ENCODE measurements at places on chromosomes 7 and 10.
A peak's percentile ranks its signal among the peaks of the same experiment; 100 is the strongest.

GRCh38 chr10:36221101-36221500 lies 579.0 kb upstream of the FZD8 start:
- no peak for DNase-seq

DNA sequence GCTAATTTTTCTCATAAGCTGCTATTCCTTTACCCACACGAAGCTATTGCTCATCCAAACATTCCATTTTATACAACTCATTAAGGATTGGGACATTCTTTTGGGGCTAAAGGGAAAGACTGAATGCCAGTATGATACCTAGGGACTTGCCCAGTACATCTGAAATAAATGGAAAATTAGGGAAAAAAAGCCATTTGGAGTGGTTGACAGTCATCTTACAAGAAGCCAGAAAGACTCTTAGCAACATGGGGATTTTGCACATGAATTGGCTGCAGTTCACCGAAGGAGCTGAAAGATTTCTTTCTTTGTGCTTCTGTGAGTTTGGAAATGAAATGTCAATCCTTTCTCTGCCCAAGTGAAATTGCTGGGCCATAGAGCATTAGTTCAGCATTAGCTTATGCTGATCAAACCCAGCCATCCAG lies 43.3 kb upstream of the MTURN start:
- DNase-seq, result peak; percentile 58

DNA sequence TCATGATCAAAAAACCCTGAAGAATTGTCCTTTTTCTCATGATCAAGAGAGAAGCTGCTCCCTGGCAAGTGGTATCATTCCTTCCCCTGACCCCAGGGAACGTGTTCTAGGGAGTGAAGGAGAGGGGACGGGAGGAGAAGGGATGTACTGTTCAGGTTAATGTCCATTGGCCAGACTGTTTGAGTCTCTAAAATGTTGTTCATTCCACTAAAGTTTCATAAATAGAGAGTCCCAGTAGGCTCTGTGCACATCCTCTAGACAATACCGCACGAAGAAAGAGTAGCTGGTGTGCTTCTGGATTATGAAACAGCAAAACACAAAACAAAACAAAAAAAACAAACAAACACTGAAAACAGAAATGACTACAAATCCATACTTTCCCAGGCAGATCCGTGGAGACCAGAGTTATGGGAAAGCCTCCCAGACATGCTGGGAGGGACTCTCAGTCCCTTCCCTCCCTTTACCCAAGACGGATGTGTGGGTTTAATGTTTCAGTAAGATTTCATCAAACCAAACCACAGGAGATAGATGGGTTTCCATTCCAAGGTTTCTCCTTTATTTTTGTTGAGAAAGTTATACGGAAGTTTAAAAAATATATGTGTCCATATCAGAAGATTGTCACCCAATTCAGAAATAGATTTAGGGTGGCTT lies 66.5 kb upstream of the TNS3 start:
- no peak for DNase-seq

GRCh38 chr7:131652194-131652593 lies 95.8 kb upstream of the PODXL start:
- no peak for DNase-seq

GRCh38 chr7:30090111-30090510 lies 44.7 kb upstream of the MTURN start:
- DNase-seq, result no peak

Data from HS-27A (cell line).